Aorta (tissue), 5 donors: ENCODE measurements at places on chromosomes 6 and 20. TPM values are rescaled to one million over a fixed set of nuclear protein-coding genes. Genes with fewer than 3 reads are reported as not detected.

OPN5 gene
- total RNA-seq = not detected

SLC22A3 gene
- 61.0 TPM for total RNA-seq

ARMC12 gene
- total RNA-seq = 0.52 TPM

FOXQ1 gene
- total RNA-seq = not detected

DST gene
- total RNA-seq = 578 TPM

SRMS gene
- not detected for total RNA-seq

DNA sequence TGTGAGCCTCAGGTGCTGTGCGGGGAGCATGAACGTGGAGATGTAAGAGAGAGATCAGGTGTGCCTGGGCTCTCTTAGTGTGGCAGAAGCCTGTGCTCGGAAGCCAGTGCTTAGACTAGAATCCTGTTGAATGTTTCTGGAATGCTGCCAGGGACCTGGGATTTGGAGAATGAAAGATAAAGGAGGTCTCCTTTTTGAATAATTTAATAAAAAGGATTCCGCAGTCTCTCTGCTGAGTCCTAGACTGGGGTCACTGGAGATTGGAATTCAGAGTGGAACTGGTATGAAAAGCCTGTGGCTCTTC is 18.8 kb upstream of the EFCAB8 start:
- no peak for DNase-seq

DNA sequence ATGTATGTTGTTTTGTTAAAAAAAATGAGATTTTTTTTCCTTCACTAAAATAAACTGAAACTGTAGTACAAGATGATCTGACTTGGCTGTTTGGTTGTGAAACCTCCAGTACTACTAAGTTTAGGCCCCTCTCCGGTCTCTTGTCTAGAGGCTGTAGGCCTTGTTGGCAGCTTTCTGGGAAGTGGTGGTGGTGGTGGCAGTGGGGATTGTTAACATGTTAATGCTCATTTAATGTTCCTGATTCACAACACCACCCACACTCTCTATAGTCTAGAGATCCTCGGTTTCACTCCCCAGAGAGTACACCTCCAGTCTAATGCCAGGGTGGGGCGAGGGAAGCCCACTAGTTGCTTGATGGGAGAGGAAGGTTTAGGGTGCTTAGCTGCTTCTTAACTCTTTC is 24.1 kb downstream of the STK4 start:
- DNase-seq = no peak

DNA sequence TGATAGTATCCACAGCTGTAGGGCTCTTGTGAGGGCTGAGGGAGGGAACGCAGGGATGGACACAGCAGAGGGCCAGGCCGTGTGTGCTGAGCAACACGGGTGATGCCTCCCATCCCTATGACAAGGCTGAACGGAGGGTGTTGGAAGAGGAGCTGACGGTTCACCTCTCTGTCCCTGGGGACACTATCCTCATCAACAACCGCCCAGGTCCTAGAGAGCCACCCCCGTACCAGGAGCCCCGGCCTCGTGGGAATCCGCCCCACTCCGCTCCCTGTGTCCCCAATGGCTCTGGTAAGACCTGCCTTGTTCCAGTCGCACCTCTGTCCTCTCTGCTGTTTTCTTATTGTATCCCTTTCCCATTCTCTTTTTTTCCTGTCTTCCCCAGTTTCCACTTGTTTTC is 10.1 kb downstream of the DDR1 start:
- peak; percentile 62 for DNase-seq

DNA sequence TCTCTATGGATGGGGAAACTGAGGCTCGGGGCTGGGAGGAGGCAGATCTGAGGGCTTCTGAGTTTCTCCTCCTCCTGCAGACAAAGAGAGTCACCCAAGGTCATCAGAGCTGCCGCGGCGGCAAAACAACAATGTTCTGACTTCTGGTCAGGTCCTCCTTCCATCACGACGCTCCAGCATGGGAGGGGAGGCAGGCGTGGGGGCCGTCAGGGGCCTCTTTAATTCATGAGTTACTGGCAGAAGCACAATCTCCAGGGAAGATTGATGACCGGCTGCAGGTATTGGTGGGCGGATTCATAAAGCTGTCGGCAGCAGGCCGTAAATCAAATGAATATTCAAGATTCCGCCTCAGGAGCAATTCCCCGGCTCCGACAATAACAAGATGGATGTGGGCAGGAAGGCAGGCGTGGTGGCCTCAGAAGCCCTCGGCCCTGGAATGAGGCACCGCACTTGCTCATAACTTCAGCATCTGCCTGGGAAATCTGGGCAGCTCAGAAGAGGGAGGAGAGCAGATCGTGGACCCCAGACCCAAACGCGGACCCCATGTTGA is 19.1 kb downstream of the PCK1 start:
- peak; percentile 70 for DNase-seq

- no peak for DNase-seq
These were observed 81.5 kb downstream of the SHLD1 start for GRCh38 chr20:5831539-5832237.

GRCh38 chr6:157110607-157111006 is 212.7 kb downstream of the TMEM242 start:
- no peak for DNase-seq

- DNase-seq = no peak
These were observed 66.9 kb downstream of the DLL1 start for GRCh38 chr6:170223718-170224693.

DNA sequence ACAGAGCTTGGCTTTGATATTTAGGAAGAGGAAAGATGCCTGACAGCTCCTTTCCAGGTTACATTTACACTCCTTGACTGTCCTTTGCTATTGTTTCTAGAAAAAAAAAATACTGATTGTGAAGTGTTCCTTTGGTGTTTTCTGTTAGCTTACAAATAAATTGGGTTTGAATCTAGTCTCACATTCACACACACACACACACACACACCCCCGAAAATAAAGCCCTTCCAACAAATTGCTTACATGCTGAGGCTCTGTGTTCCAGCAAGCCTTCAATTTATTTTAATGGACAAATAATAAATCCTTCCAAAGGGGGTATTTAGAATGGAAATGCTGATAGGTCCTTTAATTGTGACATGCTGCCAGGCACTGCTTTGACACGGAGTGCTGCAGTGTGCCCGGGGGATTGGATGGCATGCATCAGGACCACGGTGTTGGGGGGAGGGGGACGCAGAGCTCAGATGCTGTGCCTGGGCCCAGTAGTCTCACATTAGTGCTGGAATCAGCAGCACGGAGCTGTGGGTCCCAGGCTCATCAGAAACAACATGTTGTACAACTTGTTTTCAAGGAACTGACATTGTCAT is 199.9 kb downstream of the CD83 start:
- DNase-seq = no peak

GRCh38 chr20:51563486-51564332 is 21.2 kb upstream of the NFATC2 start:
- DNase-seq = peak; percentile 81

DNA sequence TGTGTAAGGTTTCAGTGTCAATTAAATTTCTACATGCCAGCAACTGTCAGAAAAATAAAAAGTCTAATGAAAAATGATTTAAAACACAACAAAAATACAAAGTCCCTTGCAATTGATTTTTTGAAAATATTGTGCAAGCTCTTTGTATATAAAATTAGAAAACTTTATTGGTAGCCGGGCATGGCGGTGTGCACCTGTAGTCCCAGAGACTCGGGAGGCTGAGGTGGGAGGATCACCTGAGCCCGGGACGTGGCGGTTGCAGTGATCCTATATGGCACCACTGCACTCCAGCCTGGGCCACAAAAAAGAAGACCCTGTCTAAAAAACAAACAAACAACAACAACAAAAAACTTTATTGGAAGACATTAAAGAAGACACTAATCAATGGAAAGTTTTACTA is 6.0 kb upstream of the OVOL2 start:
- DNase-seq = no peak

DNA sequence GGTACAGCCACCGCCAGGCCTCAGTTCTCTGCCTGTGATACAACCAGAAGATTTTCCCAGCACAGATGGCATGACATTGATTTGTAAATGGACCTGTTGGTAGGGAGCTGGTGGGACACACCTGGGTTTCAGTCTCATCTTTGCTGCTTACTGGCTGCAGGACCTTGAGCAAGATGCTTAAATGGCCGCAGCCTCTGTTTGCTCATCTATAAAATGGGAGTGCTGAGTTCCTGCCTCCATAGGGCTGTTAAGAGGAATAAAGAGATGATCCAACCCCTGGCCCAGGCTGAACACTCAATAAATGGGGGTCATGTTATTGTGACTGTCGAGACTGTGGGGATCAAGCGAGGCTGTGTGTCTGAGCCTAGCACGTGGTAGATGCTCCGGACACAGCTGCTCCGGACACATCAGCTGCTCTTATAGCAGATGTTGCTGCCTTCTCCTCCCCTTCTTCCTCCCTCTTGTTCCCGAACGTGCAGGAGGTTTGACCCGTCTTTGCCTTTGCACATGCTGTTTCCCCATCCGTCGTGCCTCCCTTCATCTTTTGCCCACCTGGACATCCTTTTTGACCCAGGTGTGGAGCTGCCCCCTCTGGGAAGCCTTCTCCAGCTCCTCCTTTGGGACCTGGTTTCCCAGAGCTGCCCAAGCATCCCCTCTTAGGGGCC is 29.2 kb downstream of the DLGAP4 start:
- peak; percentile 2 for DNase-seq

DNA sequence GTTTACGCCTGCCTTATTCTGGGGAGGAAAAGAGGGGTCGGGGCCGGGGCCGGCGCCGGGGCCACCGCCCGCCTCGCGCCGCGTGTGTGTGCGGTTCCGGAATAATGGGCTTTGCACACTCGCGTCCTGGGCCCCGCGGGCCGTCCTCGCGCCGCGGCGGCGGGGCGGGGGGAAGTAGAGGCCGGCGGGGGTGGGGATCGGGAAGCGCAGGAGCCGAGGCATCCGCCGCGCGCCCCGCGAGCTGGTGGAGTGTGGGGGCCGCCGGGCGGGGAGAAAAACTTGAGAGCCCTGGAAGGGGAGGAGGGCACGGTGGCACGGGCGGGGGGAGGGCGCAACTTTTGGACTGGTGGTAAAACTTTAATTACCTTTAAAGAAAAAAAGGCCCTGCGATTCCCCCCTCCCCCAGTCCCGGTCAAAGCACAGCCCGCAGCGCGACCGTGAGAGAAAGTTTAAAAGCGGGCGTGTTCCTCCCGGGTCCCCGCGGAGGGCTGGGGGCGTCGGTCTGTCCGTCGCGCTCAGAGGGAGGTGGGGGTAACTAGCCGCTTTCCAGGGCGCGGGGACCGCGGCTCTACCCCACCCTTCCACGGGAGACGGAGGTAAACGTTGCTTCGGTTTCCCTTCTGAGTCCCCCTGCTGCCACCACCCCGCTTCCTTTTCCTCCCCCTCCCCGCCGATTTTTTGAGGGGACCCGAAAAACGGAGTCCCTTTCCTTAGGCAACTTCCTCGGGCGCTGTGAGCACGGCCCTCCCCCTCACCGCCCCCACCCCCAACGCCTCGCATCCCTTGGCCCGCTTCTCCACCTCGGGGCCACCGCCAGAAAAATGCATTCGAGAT is 1.9 kb downstream of the L3MBTL3 start:
- peak; percentile 80 for DNase-seq

DNA sequence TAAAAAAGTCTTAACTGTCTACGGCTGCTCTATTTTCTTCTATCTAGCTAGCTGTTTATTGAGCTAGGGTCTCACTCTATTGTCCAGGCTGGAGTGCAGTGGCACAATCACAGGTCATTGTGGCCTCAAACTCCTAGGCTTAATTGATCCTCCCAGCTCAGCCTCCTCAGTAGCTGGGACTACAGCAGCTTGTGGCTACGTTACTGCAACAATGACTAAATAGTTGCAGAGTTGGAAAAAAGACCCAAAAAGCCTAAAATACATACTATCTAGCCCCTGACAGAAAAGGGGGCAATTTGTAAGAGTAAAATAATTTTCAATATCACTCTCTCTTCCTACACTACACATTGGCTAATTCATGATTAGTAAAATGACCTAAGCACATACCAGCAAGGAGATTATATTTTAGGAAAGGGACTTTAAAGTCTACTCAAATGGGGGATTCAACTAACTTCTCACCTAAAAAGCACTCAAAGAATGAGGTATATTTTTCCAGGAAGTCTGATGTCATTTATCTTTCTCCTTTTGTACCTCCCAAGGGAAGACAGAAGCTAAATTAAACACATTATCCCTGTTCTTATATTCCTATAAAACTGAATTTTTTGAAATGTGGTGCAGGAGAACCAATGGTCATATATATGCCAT is 82.8 kb downstream of the ZMYND8 start:
- no peak for DNase-seq

- DNase-seq = peak; percentile 82
These were observed 746 bp downstream of the NUP153 start for GRCh38 chr6:17705778-17706579.

GRCh38 chr6:124967444-124967843 is 5.2 kb downstream of the RNF217 start:
- no peak for DNase-seq

DNA sequence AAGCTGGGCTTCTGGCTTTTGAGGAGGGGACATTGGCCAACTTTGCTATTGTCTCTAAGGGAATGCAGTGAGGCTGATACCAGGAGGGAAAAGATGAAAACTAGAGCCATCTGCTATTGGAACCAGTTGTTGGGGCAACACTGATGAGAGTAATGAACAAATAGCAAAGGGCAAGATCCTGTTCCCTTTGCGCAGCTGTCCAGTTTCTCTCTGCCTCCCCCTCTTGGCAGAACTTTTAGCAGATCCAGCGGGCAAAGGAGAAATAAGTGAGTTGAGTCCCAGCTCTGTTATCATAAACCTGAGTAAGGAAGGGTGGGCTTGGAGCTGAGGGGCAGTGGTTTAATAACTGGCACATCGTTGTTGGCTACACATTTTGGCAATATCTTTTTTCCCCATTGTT is 126.8 kb downstream of the AKAP7 start:
- DNase-seq = no peak

GRCh38 chr20:33733654-33734576 is 2.1 kb downstream of the ZNF341 start:
- DNase-seq = peak; percentile 58

DNA sequence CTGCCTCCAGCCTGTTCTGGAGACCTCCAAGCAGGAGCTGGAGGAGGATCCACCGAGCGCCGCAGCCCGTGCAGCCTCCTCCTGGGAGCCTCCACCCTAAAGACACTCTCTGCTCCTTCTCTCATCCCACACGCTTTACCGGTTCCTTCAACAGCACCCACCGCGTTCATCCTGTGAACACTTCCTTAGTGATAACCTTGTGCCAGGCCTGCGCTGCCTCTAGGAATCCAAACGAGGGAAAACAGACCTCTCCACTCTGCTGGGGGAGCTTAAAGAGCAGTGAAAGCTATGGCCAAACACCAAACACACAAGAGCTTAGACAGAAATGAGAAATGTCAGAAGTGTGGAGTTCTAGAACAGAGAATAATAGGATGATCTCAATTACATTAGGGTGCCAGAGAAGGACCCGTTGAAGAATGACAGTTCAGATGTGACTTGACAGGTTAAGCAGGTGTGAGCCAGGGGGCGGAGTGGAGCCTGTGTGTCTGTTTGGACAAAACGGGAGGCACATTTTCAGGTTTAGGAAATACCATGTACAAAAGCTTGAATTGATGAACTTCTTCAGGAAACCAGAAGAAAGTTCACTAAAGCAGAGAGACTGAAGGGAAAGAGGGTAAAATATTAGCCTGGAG is 28.5 kb upstream of the HLA-DRB5 start:
- DNase-seq = no peak

- DNase-seq = no peak
These were observed 497.2 kb upstream of the CDH4 start for GRCh38 chr20:60754856-60755255.
